ENCODE measurements at places on chromosomes 4 and X.

DNA sequence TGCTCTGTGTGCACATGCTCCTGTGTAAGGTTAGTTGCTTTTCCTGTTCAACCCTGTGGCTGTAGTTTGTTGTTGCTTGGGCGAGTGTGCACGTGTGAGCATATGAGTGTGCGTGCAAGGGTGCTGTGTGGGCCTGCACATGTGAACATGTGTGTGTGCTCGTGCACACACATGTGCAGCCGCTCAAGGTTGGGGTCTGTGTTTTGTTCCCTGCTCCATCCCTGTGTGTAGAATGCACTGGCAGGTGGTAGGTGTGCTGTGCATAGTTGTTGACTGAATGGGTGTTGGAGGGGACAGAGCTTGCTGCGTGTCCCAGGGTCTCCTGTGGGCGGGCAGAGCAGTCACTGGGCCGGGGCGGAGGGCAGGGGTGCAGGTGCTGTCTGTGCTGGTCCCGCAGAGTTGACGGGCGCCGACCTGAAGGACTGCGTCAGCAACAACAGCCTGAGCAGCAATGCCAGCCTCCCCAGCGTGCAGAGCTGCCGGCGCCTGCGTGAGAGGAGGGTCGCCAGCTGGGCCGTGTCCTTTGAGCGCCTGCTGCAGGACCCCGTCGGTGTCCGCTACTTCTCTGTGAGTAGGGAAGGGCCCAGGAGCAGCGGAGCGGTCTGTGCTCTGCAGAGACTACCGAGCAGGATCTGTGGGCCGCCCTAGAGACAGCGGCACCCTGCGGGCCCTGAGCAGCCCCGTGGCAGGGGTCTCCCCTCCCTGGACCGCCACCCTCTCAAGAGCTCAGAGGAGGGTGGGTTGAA is 27.9 kb upstream of the HGFAC start:
- DNase-seq = no peak

GRCh38 chrX:134258202-134258601 is 21.2 kb downstream of the CCDC160 start:
- DNase-seq = no peak

DNA sequence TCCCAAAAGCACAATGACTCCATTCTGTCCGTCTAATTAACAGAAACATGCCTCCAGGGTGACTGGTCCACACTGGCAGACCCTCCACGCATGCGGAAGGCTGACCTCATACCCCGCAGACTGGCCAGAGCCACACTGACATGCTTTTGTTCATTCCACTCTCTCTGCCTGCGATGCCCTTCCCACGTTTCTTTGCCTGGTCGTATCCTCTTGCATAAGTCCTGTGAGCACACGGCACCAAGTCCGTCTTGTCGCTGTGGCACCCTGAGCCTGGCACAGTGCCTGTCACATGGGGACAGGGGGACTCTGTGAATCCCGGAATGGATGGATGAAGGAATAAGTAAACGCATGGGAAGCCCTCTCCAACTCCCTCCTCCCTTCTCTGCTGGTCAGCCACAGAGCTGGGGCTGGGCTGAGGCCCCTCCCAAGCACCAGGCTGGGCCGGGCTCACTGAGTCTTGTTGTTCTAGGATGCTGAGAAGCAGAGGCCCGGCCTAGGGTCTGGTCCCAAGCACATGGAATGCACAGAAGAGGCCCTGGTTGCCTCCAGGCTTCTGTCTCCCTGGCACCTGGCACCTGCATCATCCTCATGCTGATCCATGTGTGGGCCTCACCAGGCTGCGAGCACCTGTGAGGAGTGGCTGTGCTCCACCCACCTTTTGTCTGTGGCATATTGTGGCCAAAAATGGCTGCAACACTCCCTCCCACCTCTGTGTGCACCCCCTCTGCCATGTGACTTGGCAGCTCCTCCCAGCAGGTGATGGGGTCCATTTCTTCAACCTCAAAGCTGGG is 38.9 kb upstream of the C4orf50 start:
- no peak for DNase-seq

GRCh38 chrX:110746014-110746413 is 49.6 kb downstream of the CHRDL1 start:
- DNase-seq = no peak

- no peak for DNase-seq
Observed at GRCh38 chr4:174210354-174210753, 73.1 kb downstream of the FBXO8 start.

Data from Right ventricle myocardium superior (tissue), 1 donor.